Amniotic stem cell (primary cell): ENCODE measurements at places on chromosomes 7 and 10.

- DNase-seq, result no peak
Measured at GRCh38 chr10:70495691-70496261, 17.2 kb downstream of the PALD1 start.

GRCh38 chr7:78052112-78052511 lies 253.5 kb downstream of the PHTF2 start:
- DNase-seq, result no peak

- no peak for DNase-seq
Measured at GRCh38 chr10:113104047-113104446, 154.0 kb downstream of the TCF7L2 start.

DNA sequence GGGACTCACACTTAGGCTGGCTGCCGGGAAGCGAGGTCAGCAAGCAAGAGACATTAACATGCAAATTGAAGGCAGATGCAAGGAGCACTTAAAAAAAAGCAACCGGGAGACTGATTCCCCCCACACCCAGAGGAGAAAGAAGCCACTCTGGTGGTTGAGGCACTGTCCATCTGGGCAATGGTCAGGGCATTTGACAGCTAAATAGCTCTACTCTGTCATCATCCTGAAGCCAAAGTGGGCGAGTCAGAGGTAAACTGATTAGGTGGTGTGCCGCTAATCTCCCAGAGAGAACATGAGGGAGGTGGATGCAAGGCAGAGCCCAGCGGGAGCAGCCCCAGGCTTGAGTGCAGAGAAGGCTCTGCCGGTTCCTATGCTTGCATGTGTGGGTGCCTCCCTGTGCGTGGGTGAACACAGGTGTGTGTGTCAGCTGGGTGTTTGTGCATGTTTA lies 100.6 kb downstream of the PLXNA4 start:
- no peak for DNase-seq

- DNase-seq, result no peak
Measured at GRCh38 chr7:49866910-49867309, 93.5 kb downstream of the VWC2 start.

DNA sequence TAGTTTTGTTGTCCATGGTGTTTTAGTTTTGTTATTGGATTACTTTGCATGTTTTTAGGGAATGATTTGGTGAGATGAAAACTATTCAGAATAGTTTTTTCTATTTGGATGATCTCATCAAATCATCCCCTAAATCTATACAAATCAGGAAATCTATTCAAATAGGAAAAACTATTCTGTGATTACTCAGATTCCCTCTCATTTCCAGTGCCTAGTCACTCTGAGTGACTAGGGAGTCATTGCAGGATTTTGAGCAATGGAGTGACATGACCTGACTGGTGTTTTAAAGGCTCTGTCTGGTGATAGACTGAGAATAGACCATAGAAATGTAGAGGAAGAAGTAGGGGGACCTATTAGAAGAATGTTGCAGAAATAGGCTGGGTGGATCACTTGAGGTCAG lies 72.4 kb downstream of the TPST1 start:
- no peak for DNase-seq

DNA sequence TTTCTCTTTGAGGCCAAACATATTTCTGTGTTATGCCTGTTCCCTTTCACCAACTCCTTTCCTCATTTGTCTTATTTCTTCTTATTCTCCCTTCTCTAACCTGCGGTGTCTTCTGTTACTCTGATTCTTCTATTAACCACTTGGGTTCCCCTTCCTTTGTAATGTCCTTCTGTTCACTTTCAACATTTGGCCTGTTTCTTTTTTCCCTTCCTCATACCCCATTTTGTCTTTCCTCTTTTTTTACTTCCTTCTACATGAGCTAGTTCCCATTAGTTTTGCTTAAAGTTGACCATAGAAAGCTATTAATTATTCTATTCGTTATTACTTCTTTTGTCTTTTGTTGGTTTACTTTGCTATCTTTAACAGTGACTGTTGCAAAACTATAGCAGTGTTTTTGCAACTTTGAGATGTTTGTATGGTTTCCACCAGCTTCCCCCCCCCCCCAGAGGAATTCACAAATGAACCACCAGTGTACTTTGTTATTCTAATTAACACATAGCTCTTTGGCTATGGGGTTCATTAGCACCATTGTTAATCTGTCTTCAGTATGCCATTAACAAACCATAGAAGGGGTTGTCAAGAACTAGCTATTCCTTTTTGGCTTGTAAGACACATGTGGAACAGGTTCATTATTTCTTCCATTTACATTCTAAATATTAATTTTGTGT lies 2.9 kb downstream of the LRGUK start:
- DNase-seq, result no peak
